ENCODE measurements at places on chromosomes 6 and 20. TPM values are rescaled to one million over a fixed set of nuclear protein-coding genes. Genes with fewer than 3 reads are reported as not detected.

NHSL1 gene
- total RNA-seq, result 9.2 TPM

TRIM40 gene
- not detected for total RNA-seq

C6orf118 gene
- total RNA-seq, result not detected

TFAP2C gene
- not detected for total RNA-seq

SLC13A3 gene
- total RNA-seq, result 0.38 TPM

MYCT1 gene
- total RNA-seq, result 22.2 TPM

TSPYL1 gene
- total RNA-seq, result 101 TPM

OXT gene
- not detected for total RNA-seq

EPPIN gene
- total RNA-seq, result not detected

NKX2-2 gene
- total RNA-seq, result not detected

CTCFL gene
- total RNA-seq, result not detected

FOXQ1 gene
- total RNA-seq, result not detected

RRAGD gene
- total RNA-seq, result 7.0 TPM

ERVFRD-1 gene
- total RNA-seq, result not detected

WFDC5 gene
- not detected for total RNA-seq

BANF2 gene
- total RNA-seq, result not detected
